ENCODE measurements at places on chromosomes 7 and 10.
A peak's percentile ranks its signal among the peaks of the same experiment; 100 is the strongest.

DNA sequence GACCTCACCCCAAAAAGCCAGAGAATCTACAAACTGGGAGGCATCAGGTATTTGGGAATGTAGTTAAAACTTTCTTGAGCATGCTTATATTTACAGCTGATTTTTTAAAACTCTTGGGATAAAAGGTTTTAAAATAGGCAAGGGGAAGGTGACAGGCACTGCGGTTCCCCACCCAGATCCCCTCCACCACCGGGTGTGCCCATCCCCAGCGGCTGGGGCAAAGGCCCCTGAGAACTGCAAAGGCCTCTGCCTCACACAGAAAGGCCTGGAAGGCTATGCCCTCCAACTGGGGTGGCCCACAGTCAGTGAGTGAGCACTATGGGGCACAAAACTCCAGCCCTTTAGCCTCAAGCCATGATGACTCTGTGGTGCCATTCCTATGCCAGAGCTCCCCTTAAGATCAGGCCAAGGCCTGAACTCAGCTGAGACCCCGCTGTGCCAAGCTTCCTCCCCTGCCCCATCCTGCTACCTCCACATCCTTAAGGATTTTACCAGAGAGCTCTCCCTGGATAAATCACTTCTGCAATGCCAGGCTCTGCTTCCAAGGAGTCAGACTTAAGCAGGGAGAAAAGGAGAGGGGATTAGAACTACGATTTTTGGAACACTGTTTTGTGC lies 299.1 kb downstream of the GRID1 start:
- DNase-seq, result no peak

DNA sequence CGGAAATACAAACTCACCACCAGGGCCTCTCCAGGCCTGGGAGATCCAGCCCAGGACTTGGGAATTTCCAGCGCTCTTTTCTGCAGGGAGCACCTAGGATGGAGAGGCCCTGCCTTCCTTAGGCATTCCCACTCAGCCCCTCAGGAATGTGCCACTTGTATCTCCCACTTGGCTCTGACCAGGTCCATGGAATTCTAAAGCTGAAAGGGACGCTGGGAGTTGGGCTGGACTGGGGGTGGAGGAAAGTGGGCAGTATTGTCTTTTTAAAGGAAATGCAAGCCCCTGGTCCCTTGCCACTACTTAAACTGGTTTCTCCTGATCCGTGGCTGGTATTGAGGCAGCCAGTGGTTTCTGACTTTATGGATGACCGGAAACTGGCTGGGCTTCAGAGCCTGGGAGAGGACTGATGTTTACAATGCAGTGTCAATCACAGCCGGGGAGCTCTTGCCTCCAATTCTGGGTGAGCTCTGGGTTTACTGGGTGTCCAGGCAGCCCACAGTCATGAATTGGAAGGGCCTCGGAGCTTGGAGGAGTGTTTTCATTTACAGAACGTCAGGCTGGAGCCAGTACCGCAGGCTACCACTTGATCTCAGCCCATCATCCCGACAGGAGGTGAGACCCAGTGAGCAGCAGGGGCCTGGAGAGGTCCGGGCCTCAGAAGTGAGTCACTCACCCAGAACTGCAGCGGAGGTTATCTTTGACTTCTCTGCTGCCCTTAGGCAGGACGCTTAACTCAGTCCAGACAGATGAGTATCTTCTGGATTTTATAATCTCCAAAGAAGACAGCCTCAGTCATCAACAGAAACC lies 27.3 kb downstream of the AGAP3 start:
- no peak for DNase-seq

DNA sequence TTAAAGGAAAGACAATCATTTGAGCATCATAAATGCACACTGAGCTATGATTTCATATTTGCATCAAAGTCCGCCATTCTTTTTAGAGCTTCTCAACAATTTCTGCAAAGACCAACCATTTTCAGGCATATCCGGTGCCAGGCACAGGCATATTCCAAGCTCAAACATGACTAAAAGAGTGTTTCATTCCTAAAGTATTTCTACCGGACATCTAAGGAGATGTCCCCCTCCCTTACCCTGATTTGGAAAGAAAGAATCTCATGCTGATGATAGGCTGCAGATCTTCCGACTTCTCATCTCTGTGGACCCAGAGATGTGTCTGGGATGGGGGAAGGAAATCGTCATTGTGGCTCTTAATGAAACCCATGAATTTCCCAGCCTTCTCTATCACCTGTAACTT lies 600.5 kb upstream of the MGMT start:
- DNase-seq, result no peak

GRCh38 chr10:59181668-59182067 lies 5.2 kb downstream of the PHYHIPL start:
- DNase-seq, result no peak

GRCh38 chr10:11813855-11814567 lies 9.1 kb upstream of the PROSER2 start:
- no peak for DNase-seq

GRCh38 chr10:110786172-110786571 lies 85.6 kb upstream of the PDCD4 start:
- DNase-seq, result no peak

DNA sequence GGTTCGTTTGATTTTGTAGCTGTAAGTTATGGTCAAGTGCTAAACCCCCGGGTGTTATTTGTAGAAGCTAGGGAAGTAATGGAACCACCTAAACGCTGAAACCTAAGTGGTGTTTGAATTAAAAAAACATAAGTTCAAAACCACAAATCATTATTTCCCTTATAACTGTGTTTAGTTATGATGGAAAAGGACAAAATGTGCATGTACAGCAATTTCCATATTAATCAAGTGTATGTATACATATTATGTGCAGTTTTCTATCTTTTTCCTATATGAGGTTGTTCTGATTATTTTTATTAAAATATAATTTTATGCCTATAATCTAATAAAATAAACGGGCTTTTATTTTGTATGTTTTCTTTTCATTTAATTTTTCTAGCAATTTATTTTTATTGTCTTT lies 45.9 kb downstream of the IL6 start:
- DNase-seq, result no peak

DNA sequence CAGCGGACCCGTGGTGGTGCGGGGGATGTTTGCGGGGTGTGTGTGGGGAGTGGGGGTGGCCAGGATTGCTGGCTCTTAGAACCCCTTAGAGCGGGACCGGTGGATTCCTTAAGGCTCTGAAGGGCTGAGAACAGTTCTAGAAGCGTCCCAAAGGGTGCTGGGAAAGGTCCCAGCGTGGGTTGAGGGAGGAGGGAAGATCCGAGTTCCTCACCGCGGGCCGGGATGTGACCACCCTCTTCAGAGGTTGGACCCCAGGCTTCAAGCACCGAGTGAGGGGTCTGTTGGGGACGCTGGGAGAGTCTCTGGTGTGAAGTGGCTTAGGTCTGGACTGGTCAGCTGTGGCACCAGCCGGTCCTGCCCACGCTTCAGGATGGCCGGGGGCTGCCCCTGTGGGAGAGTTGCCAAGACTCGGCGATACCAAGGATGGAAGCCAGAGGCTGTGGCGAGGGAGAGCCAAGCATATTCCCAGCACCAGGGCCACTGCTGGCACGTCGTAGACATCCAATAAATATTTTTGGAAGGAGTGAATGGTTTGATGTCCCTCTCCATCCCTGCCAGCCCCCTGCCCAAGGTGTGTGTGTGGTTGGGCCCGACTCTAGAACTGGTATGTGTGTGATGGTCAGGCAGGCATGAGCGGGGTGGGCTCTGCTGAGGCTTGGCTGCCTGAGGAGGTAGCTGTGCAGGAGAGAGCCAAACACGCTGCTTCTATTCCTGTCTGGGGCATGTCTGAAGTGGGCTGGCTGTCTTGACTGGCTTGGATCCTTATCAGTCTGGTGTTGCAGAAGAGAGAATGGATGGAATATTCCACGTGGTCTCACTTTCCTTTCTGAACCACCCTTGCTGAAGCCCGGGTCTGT lies 19.2 kb downstream of the ZNF775 start:
- DNase-seq, result no peak

DNA sequence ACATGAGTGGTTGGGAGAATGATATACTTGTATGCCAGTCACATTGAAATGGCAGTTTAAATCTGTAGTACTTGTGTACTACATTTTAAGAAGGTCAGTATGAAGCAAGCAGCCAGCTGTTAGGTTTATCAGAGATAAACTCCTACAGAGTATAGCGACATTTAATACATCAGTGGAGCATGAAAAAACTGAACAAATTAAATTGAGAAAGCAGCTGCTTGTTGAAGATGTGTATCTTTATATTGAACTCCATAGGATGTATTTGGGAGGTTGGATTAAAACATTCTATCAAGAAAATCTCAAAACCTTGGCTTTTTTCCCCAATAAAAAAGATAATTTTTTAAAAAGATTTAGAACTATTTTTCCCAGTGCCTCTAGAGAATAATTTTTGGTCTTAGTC lies 47.8 kb downstream of the PHF14 start:
- no peak for DNase-seq

GRCh38 chr10:49090189-49090575 lies 25.1 kb downstream of the VSTM4 start:
- DNase-seq, result no peak

GRCh38 chr10:124802313-124802675 lies 675 bp downstream of the ABRAXAS2 start:
- no peak for DNase-seq

- DNase-seq, result no peak
Observed at GRCh38 chr7:19203686-19204085, 58.5 kb upstream of the FERD3L start.

GRCh38 chr7:106284714-106285050 lies at the start of gene NAMPT:
TSS of gene NAMPT (minus strand) at chr7:106284983. CDS start at chr7:106284884, 99 bp downstream.
- DNase-seq, result no peak

DNA sequence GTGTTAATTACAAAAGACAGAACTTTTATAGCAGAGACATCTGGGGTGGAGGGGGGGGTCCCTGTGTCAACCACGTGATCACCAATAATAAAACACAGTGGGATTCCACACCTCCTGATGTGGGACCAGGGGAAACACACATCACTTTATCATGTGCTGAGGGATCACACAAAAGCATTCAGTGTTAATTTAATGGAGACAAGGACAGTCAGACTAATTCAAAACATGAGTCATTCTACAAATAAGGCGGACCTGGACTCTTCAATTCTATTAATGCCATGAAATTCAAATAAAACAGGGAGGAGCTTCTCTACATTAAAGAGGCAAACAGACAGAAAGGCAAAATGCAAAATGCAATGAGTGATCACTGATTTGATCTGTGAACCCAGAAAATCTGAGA lies 67.3 kb upstream of the PFKP start:
- no peak for DNase-seq

DNA sequence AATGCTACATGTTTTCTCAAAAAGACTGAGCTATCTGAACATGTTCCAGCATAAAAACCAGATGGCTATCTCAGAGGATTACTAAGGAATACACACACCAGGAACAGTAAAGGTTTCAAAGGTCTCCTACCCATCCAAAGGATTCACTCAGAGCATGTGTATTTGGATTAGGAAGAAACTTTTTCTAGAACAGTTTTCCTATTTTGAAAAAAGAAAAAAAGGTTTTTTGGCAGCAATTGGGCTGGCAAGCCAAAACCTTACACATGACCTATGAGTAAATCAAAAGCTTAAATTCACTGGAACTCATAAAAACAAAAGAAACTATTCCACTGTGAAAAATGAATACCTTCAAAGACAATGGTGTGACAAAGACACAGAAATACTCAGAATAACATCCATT lies 9.6 kb downstream of the TPK1 start:
- DNase-seq, result no peak

- no peak for DNase-seq
Observed at GRCh38 chr10:102646610-102647442, 2.5 kb downstream of the TRIM8 start.

- DNase-seq, result no peak
Observed at GRCh38 chr10:3395458-3395861, 222.9 kb upstream of the PITRM1 start.

GRCh38 chr10:119306514-119306951 lies 99.2 kb downstream of the GRK5 start:
- DNase-seq, result peak; percentile 66

GRCh38 chr10:8049865-8050555 lies 4.5 kb upstream of the GATA3 start:
- no peak for DNase-seq

DNA sequence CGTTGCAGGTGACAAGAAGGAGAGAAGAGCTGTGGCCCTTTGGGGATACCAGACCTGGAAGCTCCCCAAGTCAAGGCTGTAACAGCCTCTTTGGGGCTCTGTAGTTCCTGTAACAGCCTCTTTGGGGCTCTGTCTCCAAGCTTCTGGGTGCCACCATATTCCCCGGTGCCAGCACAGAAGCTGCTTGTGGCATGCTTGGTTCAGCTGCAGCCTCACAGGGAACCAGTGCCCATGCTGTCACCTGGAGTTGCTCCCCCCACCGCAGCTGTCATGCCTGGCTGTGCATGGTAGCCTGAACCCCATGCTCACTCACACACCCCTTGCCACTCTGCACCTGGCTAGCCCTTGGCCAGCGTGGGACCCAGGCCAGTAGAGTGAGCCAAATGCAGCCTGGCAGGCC lies 109.1 kb downstream of the ELAPOR2 start:
- DNase-seq, result no peak

DNA sequence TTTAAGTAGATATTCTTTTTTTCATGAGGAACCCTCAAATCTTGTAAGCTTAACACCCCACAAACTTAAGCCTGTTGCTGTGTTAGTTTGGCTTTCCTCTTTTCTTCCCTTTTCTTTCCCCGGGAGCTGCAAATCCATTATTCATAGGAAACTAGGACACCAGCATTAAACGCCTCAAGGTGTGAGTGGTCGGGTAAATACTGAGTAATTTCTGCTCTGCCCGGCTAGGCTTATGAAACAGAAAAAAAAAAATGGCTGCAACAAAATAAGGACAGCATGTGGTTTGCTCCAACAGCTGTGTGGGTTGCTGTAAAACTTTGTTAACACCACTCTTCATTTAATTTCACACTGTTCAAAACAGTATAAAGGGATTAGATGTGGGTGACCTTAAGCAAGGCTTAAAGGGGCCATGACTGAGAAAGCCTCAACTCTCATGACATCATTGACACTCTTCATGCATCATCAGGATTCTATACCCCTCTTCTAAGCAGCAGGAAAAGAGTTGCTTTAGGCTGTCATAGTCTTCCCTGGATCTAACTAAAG lies 104.1 kb downstream of the AOAH start:
- no peak for DNase-seq

DNA sequence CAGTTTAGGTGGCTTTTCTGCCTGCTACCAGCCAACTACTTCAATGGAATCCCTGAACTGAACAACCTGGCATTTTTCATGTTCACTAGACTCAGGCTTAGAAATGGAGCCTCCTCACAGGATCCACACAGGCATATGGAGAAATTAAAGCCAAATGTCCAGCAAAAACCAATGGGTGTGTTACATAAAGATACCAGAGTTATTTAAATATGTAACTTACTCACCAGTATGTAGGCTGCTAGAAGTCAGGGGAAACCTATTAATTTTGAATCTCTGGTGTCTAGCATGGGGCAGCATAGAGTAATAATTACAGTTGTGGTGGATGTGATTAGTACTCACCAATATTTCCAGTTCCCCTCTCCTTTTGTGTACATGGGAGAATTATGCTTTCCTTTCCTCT lies 383.6 kb downstream of the LRMDA start:
- DNase-seq, result no peak

- no peak for DNase-seq
Observed at GRCh38 chr7:158655931-158656441, 48.6 kb downstream of the NCAPG2 start.

GRCh38 chr7:128892521-128893250 lies 17.8 kb downstream of the KCP start:
- no peak for DNase-seq
